LHCN-M2 (cell line): ENCODE measurements at places on chromosomes 4 and X.

DNA sequence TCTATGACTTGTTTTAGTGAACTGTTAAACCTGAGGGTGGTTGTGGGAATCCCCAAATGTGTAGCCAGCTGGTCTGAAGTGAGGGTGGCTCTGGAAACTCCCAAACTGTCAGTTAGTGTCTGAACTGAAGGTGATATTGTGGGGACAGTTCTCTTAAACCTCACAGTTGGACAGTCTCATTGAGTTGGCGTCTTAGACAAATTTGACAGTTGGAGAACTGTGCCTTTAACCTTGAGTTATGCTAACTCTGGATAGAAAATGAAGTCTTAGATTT lies 20.7 kb upstream of the CTSO start:
- DNase-seq: no peak

- no peak for DNase-seq
Measured at GRCh38 chr4:104279744-104280143, 214.9 kb downstream of the CXXC4 start.

DNA sequence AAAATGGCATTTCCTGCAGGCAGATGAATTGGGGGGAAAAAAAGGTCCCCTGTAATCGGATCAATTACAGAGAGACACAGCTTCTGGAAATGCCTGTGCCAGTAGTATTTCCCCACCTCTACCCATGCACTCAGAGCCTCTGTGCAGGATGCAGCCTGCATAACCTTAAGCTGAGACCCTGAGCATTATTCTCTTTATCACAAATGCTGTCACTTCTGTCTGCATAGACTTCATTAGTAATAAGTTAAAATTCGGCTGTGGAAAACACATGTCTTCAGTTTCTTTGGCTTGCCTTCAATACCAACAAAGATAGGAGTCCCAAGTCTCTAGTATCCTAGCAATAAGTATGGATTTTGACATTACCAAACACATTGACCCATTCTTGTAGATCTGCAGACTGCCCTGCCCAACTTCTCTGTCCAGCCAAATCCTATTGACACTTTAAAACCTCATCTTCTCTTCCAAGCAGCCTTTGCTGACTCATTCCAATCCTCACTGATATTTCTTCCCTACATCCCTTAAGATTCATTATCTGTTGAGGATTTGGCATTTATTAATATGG lies 70.8 kb downstream of the LUZP4 start:
- DNase-seq: no peak

- DNase-seq: no peak
Measured at GRCh38 chr4:145760176-145760575, 80.2 kb downstream of the C4orf51 start.

DNA sequence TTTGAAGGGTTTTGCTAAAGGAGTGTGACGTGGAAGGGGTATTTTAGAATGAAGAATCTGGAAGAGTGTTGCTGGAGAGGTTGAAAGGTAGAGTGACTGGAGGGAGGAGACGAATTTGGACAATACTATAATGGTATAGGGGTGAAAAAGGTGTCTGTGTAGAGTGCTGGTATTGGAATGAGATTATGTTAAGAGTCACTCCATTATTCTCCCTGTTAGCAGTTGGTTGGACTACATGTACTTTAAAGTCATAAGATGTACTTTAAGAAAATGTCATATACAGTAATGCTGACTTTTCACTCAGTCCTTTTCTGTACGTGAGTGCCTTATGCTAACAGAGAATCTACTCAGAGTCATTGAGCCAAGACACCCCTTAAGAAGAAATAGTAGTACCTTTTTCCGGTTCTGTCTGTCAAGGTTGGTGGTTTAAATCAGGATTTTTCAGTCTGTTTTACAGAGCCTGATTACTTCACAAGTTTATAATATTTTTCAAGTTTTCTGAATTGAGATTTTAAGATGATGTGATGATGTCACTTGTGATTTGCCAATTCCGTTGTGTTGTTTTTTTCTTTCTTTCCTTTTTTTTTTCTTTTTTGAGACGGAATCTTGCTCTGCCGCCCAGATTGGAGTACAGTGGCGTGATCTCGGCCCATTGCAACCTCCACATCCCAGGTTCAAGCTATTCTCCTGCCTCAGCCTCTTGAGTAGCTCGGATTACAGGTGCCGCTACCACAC lies 56.6 kb downstream of the WWC2 start:
- DNase-seq: no peak

- no peak for DNase-seq
Measured at GRCh38 chrX:151085207-151085606, 91.2 kb upstream of the GPR50 start.

- no peak for DNase-seq
Measured at GRCh38 chr4:141870152-141870551, 233.8 kb downstream of the IL15 start.

DNA sequence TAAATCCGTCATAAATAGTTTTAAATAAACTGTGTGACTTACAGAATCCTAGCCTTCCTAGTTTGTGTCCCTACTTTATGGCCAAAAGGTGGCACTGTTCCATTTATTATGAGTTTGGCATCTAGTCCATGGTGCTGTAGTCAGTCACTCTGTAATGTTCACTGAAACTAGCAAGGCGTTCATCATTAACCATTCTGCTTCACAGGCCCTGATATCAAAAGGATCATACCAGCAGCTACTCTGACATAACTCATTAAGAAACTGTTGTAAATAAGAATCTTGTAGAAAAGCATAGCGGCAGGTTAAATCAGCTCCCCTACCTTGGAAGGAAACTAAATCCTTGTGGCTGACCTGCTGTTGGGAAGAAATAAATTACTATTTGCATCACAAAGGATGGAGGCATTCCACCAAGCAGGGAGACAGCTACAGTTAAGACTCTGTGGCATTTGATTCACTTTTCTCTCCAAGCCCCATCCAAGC lies 919.6 kb upstream of the DIAPH2 start:
- DNase-seq: no peak

DNA sequence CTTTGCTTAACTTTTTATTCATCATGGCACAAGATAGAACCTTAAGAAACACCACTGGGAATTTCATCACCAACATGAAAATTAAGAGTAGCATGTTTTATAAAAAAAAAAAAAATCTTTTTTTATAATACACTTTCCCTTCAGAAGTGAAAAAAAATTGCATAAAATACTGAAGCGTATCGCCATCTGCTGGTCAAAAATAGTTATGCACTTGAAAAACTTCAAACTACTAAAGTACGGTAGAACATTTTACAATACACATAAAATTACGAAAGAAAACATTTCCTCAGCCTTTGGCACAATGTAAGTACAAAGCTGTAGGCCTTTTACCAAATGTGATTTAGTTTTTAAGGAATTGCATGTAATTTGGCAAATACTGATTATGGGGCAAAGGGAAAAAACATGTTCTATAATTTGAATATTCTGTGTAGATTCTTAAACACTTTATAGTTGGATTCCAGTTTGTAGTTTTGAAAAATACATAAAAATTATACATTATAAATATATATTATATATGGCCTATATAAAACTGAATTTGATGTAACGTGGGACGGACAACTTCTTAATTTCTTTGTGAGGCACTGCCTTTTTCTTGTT lies 26.5 kb downstream of the HCCS start:
- DNase-seq: peak; percentile 34

GRCh38 chrX:49233176-49233575 lies at the start of gene CACNA1F:
TSS of gene CACNA1F (minus strand) at chrX:49233340. CDS start at chrX:49233309, 31 bp downstream.
- DNase-seq: no peak

GRCh38 chr4:65645185-65645584 lies 25.1 kb downstream of the EPHA5 start:
- DNase-seq: peak; percentile 64

DNA sequence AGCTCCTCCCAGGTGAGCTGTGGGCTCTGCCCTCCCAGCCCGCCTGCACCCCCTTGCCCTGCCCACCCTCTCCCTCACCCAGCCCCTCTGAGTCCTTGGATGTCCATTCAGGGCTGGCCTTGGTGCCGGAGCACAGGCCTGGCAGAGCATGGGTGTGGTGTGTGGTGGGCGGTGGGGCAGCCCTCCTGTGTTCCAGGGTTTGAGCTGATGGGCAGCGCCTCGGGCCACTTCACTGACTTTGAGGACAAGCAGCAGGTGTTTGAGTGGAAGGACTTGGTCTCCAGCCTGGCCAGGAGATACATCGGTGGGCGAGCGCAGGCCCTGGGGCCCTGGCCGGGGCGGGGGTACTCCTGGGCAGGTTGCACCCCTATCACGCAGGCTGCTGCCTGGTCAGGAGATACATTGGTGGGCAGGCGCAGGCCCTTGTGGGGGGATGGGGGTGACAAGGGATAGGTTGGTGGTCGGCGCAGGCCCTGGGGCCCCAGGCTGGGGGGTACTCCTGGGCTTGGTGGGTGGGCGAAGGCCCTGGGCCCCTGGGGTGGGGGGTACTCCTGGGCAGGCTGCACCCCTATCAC lies 7.6 kb upstream of the SLC26A1 start:
- no peak for DNase-seq

DNA sequence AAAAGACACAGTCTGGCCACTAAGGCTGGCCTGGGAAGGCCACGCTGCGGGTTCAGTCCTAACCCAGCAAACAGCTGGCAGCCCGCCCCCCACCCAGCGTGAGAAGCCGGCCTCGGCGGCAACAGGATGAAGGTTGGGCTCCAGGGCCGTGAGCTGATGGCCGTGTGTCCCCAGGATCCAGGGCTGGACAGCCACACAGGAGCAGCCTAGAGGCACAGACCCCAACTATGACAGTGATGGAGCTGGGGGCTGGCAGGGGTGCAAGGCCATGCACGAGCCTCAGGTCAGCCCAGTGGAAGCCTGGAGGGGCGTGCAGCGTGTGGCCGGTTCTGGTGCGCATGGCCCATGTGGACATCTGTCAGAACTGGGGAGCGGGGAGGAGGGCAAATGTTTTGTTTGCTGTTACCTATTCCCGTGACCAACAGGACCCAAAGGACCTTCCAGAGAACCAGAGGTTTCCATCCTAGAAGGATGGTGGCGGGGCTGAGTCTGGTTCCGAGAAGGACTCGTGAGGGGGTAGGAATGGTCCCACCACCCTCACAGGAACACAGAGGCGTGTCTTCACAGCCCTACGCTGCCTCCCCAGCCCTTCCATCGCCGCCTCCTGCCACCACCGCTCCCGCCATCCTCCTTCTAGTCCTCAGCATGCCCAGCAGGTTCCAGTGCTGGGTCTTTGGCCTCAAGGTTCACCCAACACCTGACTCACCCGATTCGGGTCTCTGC lies 46.5 kb downstream of the ZFYVE28 start:
- no peak for DNase-seq
